NCI-H524 treated with DMSO at 0.1 percent for 48 hours (cell line): ENCODE measurements at places on chromosomes 1 and 21.

DNA sequence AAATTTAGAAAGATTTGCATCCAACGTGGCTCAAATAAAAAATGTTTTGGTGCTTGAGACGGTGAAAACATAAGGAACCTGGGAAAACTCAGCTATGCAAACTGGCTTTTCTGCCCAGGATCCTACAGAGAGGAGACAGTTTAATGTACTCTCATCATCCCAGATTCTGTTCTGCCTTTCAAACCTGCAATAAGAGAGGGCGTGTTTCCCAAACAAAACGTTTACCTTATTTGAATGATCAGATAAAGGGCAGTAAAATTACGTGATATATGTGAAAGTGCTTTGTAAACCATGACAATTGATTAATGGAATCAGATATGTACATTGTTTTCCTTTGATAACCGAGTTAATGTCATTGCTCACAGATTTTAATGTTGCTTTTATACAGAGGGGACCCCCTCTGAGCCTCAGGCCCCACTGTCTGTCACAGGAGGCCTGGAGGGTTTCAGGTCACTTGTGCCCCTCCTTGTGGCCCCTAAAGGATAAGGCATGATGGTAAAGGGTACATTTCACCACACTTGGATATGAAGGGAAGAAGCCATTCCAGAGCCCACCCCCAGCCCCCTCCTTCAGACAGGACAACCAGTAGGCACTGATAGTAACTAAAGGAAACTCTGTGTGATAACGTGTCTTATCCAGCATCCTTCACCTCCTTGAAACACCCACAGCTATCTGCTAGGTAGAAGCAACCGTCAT is 157.6 kb downstream of the EDEM3 start:
- DNase-seq: no peak

DNA sequence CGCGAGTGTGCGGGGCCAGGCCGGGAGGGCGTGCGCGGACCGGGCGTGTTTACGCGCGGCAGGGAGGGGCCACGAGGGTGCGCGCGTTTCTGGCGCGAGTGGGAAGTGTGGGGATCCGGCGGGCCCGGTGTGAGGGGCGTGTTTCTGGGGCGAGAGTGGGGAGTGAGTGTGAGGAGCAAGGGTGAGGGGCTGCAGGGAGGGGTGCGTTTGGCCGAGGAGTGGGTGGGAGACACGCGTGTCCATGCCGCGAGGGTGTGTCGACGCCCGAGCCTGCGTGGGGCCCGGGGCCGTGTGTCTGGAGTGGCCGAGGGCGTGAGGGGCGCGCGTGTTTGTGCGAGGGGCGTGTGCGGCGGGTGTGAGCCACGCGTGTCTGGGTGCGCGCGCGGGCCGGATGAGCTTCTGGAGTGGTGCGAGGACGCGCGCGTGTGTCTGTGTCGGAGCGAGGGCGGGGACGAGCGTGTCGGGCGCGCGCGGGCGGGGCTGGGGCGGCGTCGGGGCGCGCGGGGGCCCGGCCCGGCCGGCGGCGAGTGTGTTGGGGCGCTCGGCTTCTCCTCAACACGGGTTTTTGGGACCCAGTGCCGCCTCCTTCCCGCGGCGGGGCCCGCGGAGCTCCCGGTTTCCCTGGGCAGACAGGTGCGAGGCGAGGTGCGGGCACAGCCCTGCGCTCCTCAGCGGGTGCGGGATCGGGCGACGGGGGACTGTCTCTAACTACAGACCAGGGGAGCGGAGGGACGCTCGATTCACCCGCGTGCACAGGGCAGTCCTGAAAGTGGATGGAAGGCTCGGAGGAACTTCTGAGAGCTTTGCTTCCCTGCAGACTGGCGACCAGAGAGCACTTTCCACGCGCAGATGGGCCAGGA is 65.8 kb upstream of the VAMP3 start:
- no peak for DNase-seq

DNA sequence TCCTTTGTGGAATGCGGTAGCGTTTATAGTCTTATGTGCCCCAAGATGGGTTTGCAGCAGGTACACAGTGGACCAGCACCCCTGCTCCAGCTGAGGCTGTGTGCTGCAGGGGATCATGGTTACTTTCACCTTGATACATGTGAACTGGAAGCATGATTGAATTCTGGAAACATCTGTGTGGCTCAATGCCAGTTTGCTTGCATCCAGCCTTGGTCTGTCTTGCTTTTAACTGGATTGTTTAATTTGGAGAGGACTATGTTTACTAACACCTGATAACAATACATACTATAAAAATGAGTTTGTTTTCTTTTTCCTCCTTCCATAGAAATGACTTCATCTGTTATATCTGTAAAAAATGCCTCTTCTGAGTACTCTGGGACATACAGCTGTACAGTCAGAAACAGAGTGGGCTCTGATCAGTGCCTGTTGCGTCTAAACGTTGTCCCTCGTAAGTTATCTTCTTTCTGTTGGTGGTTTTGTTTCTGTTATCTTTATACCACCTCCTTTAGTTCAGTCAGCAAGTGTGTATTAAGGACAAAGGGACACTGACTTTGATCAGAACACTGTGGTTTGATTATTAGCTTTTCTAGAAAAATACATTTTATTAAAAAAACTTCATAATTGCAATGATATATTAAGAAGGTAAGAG is 47.7 kb downstream of the CXADR start:
- no peak for DNase-seq

- DNase-seq: no peak
Measured at GRCh38 chr21:39451332-39452206, at the start of gene SH3BGR. Gene SH3BGR, plus strand, starts transcription at chr21:39451970. Its CDS starts 127 bp downstream, at chr21:39452097.

- DNase-seq: no peak
Measured at GRCh38 chr1:183295521-183295920, 109.5 kb downstream of the LAMC2 start.

DNA sequence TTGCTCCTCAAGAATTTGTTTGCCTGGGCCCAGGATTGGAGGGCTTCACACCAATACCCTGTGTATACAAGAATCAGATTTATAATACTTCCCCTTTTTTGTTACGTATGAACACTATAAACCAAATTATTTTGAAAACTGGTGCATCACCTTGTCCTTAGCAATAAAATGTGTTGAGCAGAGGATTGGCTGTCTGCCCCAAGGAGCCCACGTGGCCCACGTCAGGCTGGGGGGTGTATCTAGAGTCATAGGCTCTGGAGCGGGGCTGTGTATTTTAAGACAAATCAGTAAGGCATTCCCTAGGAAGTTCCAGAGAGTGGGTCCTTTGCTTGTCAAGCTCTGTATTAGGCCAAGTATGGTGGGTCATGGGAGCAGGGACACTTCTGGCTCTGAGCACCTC is 2.0 kb upstream of the ST3GAL3 start:
- no peak for DNase-seq

GRCh38 chr1:201358596-201358995 is 18.9 kb downstream of the TNNT2 start:
- no peak for DNase-seq

- DNase-seq: no peak
Measured at GRCh38 chr1:229625071-229625914, 629 bp downstream of the TAF5L start.

GRCh38 chr21:45325206-45326168 is 37.8 kb upstream of the POFUT2 start:
- no peak for DNase-seq

GRCh38 chr21:18164483-18164882 is 80.2 kb upstream of the CHODL start:
- DNase-seq: no peak

- no peak for DNase-seq
Measured at GRCh38 chr1:15153842-15154479, 414 bp downstream of the TMEM51 start.

- peak; percentile 8 for DNase-seq
Measured at GRCh38 chr1:235027076-235027861, 101.4 kb downstream of the TOMM20 start.

GRCh38 chr1:145889722-145890121 is 4.1 kb upstream of the ANKRD35 start:
- no peak for DNase-seq

- DNase-seq: no peak
Measured at GRCh38 chr1:202622388-202622787, 87.9 kb downstream of the SYT2 start.

- no peak for DNase-seq
Measured at GRCh38 chr1:65691972-65692371, 100.7 kb upstream of the PDE4B start.

GRCh38 chr1:94084547-94084946 is 36.4 kb downstream of the ABCA4 start:
- DNase-seq: no peak

DNA sequence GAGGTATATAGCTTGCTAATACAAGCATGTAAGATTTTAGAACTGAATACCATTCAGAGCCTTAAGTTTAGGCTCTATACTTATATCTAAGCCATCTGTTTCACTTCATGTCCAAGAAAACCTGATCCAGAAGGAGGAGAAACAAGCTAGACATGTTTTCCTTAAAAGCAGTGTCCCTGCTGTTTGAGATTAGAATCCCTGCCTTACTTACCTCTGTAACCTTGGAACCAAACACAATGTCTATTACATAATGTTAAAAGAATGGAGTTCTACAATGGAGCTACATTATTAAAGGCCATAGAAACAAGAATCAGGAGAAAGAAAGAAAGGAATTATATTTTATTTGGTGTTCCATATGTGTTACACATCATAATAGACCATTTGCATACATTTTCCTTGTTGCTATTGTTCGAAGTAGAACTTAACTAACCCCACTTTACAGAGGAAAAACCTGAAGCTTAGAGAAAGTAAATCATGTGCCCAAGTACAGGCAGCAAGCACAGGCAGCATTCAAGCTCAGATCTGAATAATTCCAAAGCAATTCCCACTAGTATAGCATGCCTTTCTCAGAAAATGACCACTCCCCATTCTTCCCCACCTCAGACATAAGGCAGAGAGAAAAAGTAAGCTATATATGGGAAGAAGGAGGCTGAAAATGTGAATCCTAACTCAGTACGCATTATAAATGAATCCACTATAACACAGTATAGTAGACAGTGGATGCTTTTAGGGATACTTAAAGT is 380.1 kb upstream of the SPAG17 start:
- DNase-seq: no peak

DNA sequence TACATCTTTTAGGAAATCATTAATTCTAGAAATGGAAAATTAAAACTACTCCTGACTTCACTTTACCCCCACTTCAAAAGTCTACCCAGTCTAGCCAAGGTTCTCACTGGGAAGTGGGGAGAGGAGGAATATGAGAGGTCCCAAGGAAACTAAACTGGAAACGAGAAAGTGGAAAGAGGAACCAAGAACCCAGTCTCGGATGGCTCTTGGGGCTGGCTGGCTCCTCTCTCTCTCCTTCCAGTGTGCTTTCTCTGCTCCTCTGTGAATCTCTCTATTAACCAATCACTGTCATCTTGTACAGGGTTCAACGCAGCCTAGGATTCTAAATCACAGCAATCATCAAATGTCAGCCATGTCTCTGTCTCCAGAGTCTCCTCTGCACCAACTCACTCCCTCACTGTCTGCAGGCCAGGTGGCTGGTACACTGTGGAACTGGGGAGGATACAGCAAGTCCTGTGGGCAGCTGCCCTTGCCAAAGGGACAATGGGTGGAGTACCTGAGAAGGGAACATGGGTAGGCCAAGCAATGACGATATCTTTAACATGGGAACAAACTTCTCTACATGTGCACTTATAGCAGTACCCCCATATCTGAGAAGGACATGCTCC is 33.7 kb downstream of the GNB1 start:
- no peak for DNase-seq

GRCh38 chr1:152189657-152190442 is 30.8 kb upstream of the RPTN start:
- DNase-seq: peak; percentile 76

DNA sequence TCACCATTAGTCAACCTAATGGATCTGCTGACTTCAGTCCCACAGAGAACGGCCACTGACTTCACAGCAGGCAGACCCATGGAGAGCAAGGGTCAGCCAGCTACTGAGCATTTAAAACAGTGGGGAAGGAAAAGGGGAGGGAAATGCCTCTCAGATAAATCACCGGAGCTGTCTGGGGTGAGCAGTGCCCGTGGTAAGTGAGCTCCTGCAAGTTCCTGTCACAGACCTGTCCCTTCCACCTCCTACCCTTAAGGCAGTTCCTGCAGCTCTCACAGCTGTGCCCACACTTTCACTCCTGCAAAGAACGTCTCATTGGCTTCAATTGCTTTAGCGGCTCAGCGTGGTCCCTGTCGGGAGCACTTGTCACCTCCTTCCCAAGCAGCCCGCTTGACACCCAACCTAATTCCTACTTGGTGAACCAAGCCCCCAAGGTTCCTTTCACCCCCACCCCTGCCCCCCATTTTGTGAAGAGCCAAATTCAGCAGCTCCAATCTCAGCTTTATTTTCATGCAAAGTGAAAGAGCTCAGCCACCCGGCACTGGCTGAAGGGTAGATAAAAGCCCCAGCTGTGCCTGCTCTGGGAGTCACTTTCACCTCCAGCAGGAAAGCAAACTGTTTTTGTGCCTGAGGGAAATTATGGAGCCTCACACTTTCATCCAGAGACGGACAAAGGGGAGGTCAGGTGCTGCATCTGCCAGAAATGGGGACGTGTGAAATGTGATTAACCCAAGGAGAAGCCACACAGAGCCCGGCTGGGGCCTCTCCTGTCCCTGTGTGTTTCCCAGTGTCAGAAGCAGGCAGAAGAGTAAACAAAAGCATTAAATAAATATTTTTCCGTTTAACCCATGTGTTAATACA is 306.2 kb downstream of the TTLL7 start:
- peak; percentile 21 for DNase-seq

- DNase-seq: no peak
Measured at GRCh38 chr1:44714944-44715571, 15.9 kb downstream of the RNU5D-1 start.

DNA sequence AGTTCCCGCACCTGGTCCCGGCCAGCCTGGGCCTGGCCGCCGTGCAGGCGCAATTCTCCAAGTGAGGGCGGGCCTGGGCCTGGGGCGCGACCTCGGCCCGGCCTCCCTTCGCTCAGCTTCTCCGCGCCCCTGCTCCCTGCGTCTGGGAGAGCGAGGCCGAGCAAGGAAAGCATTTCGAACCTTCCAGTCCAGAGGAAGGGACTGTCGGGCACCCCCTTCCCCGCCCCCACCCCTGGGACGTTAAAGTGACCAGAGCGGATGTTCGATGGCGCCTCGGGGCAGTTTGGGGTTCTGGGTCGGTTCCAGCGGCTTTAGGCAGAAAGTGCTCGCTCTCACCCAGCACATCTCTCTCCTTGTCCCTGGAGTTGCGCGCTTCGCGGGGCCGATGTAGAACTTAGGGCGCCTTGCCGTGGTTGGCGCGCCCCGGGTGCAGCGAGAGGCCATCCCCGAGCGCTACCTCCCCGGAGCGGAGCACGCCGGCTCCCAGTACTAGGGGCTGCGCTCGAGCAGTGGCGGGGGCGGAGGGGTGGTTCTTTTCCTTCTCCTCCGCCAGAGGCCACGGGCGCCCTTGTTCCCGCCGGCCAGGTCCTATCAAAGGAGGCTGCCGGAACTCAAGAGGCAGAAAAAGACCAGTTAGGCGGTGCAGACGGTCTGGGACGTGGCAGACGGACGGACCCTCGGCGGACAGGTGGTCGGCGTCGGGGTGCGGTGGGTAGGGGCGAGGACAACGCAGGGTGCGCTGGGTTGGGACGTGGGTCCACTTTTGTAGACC is 1.2 kb downstream of the OLIG1 start:
- no peak for DNase-seq

DNA sequence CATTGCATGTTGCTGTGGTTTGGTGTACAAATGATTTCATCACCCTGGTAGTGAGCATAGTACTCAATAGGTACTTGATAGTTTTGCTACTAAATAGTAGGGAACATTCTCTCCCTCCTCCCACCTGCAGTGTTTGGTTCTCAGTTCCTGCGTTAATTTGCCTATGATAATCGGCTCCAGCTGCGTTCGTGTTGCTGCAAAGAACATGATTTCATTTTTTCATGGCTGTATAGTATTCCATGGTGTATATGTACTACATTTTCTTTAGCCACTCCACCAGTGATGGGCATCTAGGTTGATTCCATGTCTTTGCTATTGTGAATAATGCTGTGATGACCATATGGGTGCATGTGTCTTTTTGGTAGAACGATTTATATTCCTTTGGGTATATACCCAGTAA is 903.4 kb downstream of the TTLL7 start:
- no peak for DNase-seq
